Right cardiac atrium (tissue), 5 donors: ENCODE measurements at places on chromosomes 3 and 15. TPM values are rescaled to one million over a fixed set of nuclear protein-coding genes. Genes with fewer than 3 reads are reported as not detected.

NTRK3 gene
- polyA plus RNA-seq: 3.6 TPM

CD47 gene
- polyA plus RNA-seq: 42.6 TPM

COL6A5 gene
- not detected for polyA plus RNA-seq

PRRT3 gene
- 1.2 TPM for polyA plus RNA-seq

TF gene
- polyA plus RNA-seq: 18.3 TPM

ZNF620 gene
- 2.1 TPM for polyA plus RNA-seq

ZPLD1 gene
- polyA plus RNA-seq: not detected

CD200 gene
- polyA plus RNA-seq: 4.0 TPM

PROS1 gene
- polyA plus RNA-seq: 48.3 TPM

ILDR1 gene
- polyA plus RNA-seq: not detected

SLC12A6 gene
- 8.1 TPM for polyA plus RNA-seq

PIK3CB gene
- polyA plus RNA-seq: 12.6 TPM

LCTL gene
- not detected for polyA plus RNA-seq

CFAP161 gene
- polyA plus RNA-seq: 0.32 TPM

GRCh38 chr3:139935016-139935865 lies at the start of gene CLSTN2:
CLSTN2 (plus strand) TSS chr3:139935185.
- peak; percentile 92 for DNase-seq

- peak; percentile 80 for DNase-seq
Observed at GRCh38 chr15:69298697-69299441, at the start of gene PAQR5. PAQR5 (plus strand) TSS chr15:69298912; CDS start chr15:69360081, 61,169 bp downstream.

DNA sequence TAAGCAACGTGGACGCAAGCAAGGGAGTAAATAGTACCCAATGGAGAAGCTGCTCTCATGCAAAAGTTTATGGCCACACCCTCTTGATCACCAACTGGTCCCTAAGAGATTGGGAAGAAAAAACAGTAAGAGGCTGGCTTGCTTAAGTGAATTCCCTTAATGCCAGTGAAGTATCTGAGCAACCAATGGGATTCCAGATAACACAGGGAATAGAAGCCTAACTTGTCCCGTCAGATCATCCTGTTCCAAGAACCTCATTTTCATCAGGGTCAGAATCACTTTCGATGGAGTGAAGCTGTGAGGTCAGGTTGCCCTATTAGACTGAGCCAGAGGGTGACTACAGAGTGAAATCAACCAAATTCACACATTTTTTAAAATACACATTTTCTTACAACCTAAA lies 104.3 kb downstream of the CD47 start:
- DNase-seq: no peak

- no peak for DNase-seq
Observed at GRCh38 chr3:105907777-105908176, 39.0 kb upstream of the CBLB start.

DNA sequence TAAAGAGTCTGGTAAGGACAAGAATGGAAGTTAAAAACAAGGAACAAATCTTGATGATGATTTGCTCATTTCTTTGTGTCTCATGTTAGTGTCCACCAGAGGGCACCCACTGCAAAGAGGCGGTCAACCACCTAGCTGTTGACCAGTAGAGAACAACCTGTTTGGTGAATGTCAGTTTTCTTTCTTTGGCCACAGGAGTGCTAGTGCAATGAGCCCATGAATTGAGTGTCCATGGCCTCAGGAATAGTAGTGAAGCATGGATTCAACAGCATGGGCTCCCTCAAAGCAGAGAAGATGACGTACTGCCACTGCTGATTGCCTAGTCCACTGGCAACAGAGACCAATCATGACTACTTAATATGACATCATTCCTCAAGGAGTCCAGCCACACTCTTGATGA lies 10.7 kb upstream of the CNTN6 start:
- peak; percentile 31 for DNase-seq

- DNase-seq: peak; percentile 41
Observed at GRCh38 chr3:49025005-49025792, 3.3 kb downstream of the NDUFAF3 start.

GRCh38 chr3:62049033-62049432 lies 324.3 kb downstream of the FEZF2 start:
- no peak for DNase-seq

- no peak for DNase-seq
Observed at GRCh38 chr3:50319894-50320625, 2.5 kb downstream of the HYAL2 start.

- DNase-seq: no peak
Observed at GRCh38 chr3:137075020-137075419, 117.2 kb downstream of the IL20RB start.

GRCh38 chr3:37330466-37330865 lies 156.1 kb upstream of the LRRFIP2 start:
- DNase-seq: peak; percentile 55

GRCh38 chr3:52317208-52318000 lies 1.3 kb downstream of the DNAH1 start:
- DNase-seq: peak; percentile 72

DNA sequence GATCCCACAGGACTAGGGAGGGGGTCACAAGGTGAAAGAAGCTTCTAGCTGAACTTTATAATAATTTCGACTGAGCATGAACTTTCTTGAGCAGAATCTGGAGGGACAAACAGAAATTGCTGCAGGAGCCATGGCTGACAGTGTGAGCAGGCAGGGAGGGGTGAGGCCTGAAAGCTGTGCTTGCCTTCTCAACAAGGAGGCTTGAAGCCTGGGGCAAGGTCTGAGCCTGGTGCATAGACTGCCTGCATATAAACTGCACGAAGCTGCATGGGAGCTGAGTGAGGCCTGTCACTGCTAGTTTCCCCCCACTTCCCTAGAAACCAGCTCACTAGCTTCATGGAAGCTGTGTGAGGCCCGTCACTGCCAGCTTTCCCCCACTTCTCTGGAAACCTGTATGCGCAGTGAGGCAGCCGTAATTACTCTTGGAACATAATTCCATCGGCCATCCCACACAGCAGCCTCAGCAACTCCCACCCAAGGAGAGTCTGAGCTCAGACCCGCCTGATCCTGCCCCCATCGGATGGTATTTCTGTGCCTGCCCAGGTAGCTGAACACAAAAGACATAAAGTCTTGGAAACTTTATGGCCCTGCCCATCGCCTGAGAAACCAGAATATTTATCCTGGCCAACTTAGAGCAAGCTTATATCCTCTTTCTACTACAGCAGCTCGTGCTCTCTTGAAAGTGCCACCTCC lies 136.5 kb downstream of the PLCH1 start:
- no peak for DNase-seq

- DNase-seq: no peak
Observed at GRCh38 chr15:91165850-91166249, 65.8 kb downstream of the SV2B start.

GRCh38 chr3:125589547-125590122 lies 5.7 kb downstream of the OSBPL11 start:
- no peak for DNase-seq

DNA sequence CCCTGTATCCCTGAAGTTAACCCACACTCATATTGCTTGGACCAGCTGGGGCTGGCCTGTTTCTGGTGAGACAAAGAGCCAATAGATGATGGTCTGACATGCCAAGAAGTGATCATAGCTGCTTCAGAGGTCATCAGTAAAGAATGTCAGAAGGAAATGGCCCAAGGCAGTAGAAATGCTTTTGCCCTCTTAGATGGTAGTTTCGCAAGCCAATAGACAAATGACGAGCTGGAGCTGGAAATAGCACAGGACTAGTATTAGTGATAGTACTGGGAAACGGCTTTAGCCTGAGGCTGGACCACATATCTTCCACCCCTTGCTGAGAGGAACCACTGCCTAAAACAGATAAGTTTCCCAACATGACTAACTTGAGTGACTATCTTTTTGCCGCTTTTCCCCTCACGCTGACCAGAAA lies 176.1 kb upstream of the THBS1 start:
- DNase-seq: no peak

DNA sequence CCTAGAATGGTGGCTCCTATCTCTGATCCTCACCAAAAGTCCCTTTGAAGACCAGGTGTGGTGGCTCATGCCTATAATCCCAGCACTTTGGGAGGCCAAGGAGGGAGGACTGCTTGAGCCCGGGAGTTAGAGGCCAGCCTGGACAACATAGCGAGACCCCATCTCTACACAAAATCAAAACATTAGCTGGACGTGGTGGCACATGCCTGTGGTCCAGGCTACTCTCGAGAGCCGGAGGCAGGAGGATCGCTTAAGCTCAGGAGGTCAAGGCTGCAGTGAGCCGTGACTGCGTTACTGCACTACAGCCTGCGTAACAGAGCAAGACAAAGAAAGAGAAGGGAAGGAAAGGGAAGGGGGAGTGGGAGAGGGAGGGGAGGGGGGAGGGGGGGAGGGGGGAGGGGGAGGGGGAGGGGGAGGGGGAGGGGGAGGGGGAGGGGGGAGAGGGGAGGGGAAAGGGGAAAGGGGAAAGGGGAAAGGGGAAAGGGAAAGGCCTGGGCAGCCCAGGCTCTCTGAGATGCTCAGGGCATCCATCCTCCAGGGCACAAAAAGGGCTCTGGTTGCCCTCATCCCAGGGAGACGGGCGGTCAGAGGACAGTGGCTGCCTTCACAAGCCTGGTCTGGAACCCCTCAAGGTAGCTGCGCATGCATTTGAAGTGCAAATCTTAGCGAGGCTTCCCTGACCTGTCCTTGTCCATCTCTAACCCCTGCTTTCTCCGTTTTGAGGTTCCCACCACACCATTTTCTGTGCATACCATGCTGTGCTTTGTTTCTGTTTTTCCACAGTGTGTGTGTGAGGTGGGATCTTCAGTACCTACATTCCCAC lies 76.1 kb downstream of the LDHAL6B start:
- no peak for DNase-seq

GRCh38 chr3:157418104-157418503 lies 18.5 kb upstream of the PTX3 start:
- no peak for DNase-seq

- DNase-seq: peak; percentile 78
Observed at GRCh38 chr3:45554006-45554666, 40.4 kb upstream of the LIMD1 start.

- peak; percentile 84 for DNase-seq
Observed at GRCh38 chr15:91919014-91919534, 65.6 kb downstream of the SLCO3A1 start.

DNA sequence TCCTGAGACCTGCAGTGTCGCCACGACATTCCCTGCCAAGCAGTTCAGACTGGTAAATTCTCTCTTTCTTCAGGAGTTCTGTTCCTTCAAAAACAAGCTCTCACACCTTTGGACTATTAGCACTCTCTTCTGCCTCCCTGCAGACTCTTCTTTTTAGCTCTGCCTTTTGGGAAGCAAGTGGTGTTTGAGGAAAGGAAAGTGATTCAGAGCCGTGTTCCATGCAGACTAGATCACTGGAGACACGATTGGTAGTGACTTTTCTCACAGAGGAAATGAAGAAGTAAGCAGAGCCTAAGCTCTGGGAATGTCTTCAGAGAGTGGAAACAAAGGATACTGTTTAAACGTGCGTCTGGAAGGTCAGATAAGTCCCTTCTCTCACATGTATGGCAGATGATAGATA lies 270.6 kb upstream of the TPRG1 start:
- DNase-seq: no peak

DNA sequence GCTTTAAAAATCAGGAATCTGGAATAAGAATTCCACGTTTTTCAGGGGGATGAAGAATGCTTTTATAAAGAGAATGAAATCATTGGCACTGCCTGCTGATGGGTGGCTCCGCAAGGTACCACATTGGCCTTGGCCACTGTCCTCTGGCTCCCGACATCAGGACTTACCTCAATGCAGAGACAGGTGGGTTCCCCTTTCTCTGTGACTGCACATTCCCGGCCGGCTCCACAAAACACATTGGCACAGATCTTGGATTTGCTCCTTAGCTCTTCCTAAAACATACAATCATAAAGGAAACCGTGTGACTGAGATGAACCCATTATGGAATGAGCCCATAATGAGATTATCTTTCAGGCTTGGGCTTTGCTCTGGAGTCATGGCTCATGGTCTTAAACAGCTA lies 35.0 kb downstream of the FSTL1 start:
- DNase-seq: no peak

- DNase-seq: no peak
Observed at GRCh38 chr15:92499731-92500530, 106.2 kb downstream of the ST8SIA2 start.

DNA sequence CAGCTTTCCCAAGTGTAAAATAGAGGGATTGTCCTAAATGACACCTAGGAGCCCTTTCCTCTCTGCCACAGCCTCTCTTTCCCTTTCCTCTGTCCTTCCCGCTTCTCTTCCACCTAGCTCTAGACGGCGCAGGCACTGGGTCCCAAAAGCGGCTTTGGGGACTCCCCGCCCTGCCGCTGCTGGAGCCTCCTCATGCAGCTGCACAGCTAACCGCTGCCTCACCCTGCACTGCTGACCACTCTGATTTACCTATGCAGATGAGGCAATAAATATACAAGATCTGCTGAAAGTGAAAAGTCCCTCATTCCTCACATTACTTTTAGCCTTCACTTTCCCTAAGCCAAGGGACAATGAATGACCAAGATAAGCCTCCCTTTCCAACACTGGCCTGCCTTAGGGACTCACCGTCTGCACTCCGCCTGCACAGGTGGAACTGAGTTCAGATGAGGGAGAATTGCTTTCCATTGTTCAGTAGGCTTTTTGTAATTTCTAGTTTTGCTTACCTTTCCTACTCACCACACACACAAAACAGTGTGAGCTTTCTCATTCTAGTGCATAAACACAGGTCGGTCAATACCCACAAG lies 197.5 kb upstream of the BCL6 start:
- DNase-seq: no peak

- DNase-seq: no peak
Observed at GRCh38 chr15:96366526-96366877, 36.0 kb downstream of the NR2F2 start.

DNA sequence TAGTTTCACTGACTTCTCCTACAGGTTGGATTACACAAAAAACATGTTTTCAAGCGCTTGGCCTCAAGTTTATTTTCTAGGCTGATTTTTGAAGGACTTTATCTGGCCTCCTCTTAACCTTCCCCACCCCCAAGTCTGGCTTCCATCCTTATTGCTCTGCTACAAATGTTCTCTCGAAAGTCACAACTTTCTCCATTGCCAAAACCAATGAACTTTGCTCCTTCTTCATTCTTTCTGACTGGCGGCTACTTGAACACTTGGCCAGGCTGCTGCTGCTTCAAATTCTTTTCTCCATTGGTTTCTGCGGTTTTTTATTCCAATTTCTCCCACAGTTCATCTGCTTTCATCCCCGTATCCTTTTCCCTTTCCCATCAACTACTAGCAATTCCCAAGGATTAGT lies 106.6 kb downstream of the TOP2B start:
- DNase-seq: peak; percentile 77

GRCh38 chr15:89088605-89089315 lies 504 bp downstream of the ABHD2 start:
- peak; percentile 83 for DNase-seq

DNA sequence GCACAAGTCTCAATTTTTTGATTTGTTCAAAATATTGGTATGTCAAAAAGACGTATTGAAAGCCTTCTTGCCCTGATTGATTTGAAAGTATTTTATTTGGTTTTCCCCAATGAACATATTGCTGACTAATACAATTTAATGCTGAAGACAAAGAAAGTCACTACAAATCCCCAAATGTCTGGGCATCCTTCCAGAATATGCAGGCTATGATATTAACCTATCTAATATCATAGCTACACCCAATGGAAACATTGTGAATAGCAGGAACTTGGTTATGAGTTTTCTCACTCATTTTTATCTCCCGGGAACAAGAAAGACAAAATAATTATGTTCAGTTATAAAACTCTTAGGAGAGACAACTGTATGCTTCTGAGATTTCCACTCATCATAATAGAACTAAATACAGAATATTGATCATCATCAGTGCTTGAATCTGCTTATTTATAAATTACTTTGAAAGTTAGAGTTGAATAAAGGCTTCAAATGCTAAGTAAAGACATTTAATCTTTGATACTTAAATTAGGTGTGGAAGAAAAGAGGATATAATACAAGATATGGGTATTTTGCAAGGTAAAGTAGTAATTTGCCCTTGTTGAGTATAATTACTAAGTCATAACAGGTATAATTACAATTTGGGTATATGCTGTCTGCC lies 483.9 kb downstream of the RBMS3 start:
- DNase-seq: no peak
